ENCODE measurements at places on chromosomes 12 and 14.

- no peak for DNase-seq
Observed at GRCh38 chr14:95142208-95142607, 15.1 kb downstream of the DICER1 start.

GRCh38 chr14:65425885-65426284 is 13.4 kb downstream of the FUT8 start:
- no peak for DNase-seq

GRCh38 chr12:86349196-86349595 is 93.0 kb upstream of the MGAT4C start:
- peak; percentile 32 for DNase-seq

- DNase-seq, result peak; percentile 97
Observed at GRCh38 chr12:49092086-49092815, 2.4 kb downstream of the DHH start.

DNA sequence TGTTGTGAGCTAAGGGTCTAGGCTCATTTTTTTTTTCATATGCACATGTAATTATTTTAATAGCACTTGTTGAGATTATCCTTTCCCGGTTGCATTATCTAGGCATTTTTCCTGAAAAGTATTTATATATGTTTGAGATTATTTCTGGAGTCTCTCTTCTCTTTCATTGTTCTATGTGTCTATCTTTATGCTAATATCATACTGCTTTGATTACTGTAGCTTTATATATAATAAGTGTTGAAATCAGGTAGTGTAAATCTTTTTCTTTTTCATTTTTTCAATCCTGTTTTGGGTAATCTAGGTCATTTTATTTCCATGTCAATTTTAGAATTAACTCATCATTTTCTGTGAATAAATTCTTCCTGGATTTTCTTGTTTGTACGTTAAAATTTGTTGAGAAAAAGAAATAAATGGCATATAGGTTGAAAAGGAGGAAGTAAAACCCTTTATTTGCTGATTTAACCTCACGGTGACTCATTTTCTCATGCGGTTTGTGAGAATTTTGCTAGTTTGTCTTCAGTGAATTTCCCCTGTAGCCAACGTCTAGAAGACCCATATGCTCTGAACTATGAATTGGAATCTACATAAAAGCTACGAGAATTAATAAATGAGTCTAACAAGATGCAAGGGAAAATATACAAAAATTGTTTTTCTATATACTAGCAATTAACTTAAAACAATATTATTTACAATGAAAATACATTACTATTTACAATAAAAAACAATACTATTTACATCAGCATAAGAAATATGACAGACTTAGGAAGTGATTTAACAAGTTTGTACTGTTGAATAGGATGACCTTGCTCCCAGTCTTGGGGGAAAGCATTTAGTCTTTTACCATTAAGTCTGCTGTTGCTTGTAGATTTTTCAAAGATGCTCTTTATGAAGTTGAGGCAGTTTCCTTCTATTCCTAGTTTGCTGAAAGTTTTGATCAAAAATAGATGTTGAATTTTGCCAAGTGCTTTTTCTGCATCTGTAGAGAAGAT is 105.0 kb downstream of the SNAPC1 start:
- DNase-seq, result peak; percentile 64

GRCh38 chr14:93690146-93690545 is 98.1 kb downstream of the PRIMA1 start:
- no peak for DNase-seq

- DNase-seq, result no peak
Observed at GRCh38 chr12:76276499-76277151, 71.6 kb downstream of the BBS10 start.

DNA sequence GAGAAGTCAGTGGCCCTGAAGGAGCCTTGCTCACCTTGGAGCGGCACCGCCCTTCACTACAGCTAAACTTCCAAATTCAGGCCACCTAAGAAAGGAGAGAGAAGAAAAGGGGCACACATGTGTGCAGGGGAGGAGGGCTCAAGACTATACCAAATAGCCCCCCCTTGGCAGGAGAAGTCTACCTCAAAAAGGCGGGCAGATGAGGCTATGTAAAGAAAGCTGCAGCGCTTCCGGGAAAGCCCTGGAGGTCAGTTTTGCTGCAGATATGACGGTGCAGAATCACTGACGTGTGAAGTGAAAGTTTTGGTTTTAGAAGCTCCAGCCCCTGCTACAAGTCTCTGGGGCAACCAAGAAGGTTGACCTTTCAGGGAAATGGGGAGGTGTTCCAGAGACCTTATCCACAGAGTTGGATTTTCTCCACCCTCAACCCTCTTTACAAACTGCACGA is 48.2 kb upstream of the PNMA1 start:
- DNase-seq, result peak; percentile 85

GRCh38 chr14:51576879-51577278 is 74.8 kb upstream of the FRMD6 start:
- no peak for DNase-seq

GRCh38 chr14:65356327-65356836 is 56.1 kb upstream of the FUT8 start:
- DNase-seq, result no peak

GRCh38 chr12:5073853-5074252 is 30.2 kb downstream of the KCNA5 start:
- DNase-seq, result no peak

GRCh38 chr14:52583544-52583943 is 30.9 kb downstream of the GPR137C start:
- DNase-seq, result no peak

- DNase-seq, result peak; percentile 73
Observed at GRCh38 chr12:48197549-48197970, 5.5 kb downstream of the OR10AD1 start.

DNA sequence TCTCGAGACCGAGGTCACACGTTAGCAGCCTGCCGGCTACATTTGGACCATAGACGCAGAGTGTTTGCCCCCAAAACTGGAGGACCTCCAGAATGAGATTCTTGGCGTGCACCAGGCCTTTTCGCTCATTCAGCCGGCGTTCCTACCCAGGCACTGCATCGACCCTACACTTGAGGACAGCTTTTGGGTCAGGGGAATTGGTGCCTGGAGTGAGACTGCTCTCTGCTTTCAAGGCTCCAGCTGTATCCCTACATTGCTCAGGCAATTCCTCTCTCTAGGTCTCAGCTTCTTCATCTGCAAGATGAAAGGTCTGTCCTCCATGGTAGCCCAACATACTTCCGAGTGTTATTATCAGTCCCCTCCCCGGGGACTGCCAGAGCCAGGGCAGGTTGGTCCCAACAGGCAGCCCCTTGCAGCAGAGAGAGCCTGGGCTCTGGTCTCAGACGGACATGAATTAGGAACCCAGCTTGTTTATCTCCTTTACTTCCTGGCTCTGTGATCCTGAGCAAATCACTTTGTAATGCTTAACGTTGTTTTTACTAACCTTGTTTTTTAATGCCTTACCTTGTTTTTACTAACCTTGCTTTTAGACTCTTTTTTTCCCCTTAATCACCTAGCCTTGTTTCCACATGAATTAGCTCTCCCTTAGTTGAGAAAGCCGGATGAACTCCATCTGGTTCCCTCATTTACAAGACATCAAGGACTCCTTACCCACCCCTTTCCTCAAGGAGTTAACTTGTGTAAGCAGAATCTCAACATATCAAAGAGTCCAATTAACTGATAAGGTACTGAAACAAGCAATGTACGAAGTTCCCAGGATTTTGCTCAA is 892 bp downstream of the TCHP start:
- peak; percentile 49 for DNase-seq

DNA sequence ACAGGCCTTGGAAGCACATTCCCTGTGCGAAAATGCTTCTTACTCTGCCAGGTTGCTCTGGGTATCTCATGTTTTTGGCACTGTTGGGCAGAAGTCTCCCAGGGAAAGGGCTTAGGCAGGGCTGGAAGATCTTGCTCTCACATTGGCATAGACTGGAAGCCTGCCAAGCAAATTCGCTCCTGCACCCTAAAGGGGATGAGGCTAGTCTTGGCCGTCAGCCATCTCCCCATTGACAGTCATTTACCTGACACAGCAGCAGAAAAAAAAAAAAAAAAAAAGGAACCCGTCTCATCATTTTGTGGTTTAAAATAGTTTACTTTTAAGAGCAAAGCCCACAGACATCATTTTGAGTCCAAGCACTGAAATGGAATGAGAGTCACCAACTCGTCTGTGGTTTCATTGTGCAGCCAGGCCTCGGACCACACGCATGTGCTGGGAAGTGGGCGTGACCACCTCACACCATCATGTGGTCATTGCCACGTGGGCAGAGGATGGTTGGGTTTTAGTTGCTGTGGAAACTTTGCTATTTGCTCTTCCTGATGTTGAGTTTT is 84.8 kb downstream of the NRXN3 start:
- DNase-seq, result peak; percentile 50

- DNase-seq, result no peak
Observed at GRCh38 chr12:15563663-15564062, 225.5 kb downstream of the EPS8 start.

DNA sequence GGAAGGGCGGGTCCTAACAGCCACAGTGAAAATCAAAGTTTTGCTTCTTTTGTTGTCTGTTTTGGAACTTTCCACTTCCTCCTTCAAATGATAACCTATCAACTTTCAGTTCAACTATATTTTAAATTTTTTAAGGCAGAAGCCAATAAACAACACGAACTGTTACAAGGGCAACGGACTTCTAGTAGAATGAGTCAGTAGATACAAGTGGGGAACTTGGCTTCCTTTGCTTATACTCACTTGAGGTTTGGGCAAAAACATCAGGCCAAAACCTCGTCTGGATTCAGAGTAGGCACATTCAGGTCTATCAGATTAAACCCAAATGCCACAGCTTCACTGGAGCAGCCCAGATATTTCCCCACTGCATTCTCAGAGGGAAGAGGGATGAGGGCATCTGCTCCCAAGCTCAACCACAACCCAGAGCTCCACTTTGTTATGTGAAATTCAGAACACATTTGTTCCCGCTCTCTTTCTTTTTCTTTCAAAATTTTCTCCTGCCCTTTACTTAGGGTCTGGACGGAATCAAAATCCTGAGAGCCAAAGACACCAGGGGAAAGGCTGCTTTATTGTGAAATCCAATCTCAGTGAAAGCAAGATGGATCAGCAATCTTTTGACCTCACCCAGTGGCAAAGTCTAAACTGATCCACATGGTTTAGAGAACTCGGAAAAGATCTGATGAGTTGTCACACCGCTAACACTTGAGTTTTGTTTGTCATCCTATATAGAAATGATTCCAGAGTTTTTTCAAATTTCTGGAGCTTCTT is 152.5 kb upstream of the BTG1 start:
- peak; percentile 17 for DNase-seq

DNA sequence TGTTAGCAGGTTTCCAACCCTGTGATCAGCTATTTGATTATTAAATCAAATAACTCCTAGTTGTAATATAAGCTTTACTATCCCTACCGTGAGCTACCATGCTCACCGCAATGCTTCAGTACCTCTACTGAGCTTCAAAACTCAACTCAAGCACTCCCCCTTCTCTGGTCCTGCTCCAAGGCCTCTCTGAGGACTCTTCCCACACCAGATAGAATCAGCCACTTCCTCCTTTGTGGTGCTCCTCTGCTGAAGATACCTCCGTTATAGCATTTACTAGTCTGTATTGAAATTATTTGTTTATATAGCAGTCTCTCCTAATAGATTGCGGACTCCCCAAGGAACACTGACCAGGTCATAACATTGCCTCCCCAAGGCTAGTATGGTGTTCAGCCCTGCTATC is 17.5 kb downstream of the AREL1 start:
- DNase-seq, result peak; percentile 71

GRCh38 chr12:13981990-13982389 is 588 bp upstream of the GRIN2B start:
- DNase-seq, result no peak

DNA sequence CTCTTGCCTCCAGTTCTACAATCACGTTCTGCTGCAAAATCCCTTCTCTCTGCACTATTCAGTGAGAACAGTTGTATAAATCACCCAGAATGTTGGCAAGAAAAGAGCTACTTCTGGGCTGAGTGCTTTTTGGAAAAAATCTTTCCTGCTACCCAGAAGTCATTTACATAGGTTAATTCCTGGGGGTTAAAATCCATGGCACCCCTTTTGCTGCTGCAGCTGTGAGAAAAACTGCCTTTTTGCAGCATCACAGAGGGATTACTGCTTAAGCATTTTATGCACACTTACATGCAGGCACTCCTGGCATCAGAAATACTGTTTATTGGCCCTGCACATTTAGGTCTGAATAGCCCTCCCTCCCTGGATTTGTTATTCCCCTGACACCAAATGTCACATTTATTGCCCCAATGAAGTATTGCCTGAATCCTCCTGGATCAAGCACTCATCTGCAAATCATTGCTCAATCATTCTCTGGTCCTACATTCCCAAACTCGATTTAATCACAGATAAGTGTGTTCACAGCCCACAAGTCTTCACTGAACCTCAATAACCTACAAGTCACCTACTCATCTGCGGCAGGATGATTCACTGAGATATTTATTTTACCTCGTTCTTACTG is 43.1 kb upstream of the CCDC196 start:
- DNase-seq, result no peak

GRCh38 chr12:106753526-106753925 is 21.0 kb upstream of the RIC8B start:
- no peak for DNase-seq

DNA sequence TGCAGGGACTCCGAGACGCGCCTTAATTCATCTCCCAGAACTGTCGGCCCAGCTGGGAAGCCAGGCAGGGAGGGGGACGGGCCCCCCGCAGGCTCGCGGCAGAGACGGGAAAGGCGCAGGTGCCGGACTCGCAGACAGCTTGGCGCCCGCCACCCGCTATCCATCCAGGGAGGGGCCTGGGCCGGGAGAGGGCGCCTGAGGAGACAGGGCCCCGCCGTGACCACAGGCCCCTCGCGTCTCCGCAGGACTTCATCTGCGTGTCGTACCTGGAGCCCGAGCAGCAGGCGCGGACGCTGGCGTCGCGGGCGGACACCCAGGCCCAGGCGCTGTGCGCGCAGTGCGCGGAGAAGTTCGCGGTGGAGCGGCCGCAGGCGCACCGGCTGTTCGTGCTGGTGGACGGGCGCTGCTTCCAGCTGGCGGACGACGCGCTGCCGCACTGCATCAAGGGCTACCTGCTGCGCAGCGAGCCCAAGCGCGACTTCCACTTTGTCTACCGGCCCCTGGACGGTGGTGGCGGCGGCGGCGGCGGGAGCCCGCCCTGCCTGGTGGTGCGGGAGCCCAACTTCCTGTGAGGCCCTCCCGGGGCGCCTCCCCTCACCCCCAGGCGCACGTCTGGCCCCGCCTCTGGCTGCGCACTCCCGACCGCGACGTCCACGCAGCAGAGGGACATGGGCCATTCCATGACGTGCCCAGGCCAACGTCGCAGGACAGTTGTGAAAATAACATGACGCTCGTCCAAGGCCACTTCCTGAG is 60.6 kb downstream of the LGMN start:
- DNase-seq, result no peak

GRCh38 chr12:89497005-89497404 is 27.6 kb downstream of the GALNT4 start:
- DNase-seq, result no peak

DNA sequence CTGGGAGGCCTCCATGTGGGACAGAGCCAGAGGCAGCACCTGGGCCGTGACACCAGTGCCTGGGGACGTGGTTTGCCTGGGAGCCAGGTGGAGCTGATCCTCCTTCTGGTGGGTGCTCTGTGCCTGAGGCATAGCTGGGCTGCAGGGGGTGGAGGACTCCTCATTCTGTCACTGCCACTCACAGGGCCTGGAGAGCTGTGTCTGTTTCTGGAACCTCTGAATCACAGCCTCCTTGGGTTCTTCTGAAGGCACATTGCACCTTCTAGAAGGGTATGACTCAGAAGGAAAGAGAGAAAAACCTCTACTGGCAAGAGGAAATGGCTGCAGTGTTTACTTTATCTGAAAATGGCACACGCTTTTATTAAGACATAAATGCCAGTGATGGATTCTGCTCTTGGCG is 659.8 kb downstream of the VRK1 start:
- no peak for DNase-seq

GRCh38 chr14:100972118-100972897 is 68.8 kb upstream of the RTL1 start:
- DNase-seq, result no peak
